ENCODE measurements at places on chromosomes 6 and 20.

DNA sequence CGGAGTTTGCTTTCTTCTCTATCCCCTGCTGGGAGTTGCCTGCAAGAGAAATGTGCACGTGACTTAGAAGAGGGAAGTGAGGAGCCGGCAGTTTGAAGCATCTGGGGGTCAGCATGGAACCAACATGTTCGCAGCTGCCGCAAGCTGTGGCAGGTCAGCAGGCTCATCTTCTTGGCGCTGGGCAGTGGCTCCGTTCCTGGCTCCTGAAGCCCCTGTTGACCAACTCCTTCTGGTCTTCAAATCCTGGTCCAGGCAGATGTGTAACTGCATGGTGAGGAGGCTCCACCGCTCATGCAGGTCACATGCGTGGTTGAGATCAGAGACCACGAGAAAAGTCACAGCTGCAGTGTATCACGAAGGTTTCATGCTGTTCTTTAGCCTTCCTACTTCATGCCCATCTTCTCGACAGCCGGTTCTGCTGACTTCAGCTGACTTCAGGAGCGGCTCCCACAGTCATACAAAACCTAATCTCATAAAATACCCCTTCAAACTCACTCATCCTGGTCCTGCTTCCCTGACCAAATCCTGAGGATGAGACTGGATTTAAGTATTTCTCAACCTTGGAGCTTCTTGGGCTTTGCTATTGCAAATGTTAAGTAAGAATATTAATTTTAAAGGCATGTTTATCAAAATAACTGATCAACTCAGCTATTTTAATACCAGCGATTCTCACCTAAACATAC is 44.9 kb upstream of the BCAS1 start:
- no peak for DNase-seq
- H3K36me3 ChIP-seq = no peaks in the 10 kb centered on the region
- H3K4me1 ChIP-seq = no peaks in the 10 kb centered on the region

- no peaks in the 10 kb centered on the region for H3K36me3 ChIP-seq
- H3K27me3 ChIP-seq = no peaks in the 10 kb centered on the region
- H3K27ac ChIP-seq = peak overlapping the region; percentile 95
- peak; percentile 60 for DNase-seq
Measured at GRCh38 chr20:36543184-36544133, 2.1 kb downstream of the MYL9 start.

GRCh38 chr6:158784505-158784904 is 34.7 kb downstream of the EZR start:
- no peaks in the 10 kb centered on the region for H3K4me1 ChIP-seq
- no peaks in the 10 kb centered on the region for H3K27me3 ChIP-seq
- no peak overlapping the region for H3K4me3 ChIP-seq
- H3K27ac ChIP-seq = no peak overlapping the region
- DNase-seq = no peak
- no peaks in the 10 kb centered on the region for H3K36me3 ChIP-seq

DNA sequence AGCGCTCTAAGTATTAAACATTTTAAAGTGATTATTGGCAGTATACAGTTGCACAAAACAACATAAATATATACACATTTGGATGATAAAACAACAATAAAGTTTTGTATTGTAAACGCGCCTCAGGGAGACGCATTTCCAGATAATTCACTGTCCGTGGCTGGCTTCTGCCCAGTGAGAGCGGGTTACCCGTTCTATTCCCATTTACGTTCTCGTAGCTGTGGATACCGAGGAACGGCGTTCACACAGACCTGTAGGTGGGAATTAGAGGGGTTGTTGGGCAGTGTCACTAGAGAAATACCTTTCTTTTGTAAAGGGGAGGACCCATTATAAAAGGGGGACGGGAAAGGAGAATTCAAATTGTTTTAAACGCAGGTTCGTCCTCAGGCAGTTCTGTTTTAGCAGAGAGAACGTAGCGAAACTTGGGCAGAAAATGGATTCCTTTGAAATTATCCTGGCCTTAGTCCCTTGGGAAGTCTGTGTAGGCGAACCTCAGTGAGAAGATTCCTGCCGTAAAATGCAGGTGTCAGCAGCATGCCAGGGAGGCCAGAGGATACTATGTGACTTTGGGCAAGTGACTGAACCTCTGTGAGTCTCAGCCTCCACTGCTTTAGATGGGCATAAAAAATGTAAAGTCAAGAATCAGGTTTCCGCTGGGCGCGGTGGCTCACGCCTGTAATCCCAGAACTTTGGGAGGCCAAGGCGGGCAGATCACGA is 756 bp downstream of the MTG2 start:
- H3K36me3 ChIP-seq = no peaks in the 10 kb centered on the region
- H3K4me1 ChIP-seq = peaks cover 7% of the 10 kb centered on the region
- peak overlapping the region; percentile 91 for H3K27ac ChIP-seq
- no peaks in the 10 kb centered on the region for H3K27me3 ChIP-seq
- H3K4me3 ChIP-seq = peak overlapping the region; percentile 71
- DNase-seq = no peak

DNA sequence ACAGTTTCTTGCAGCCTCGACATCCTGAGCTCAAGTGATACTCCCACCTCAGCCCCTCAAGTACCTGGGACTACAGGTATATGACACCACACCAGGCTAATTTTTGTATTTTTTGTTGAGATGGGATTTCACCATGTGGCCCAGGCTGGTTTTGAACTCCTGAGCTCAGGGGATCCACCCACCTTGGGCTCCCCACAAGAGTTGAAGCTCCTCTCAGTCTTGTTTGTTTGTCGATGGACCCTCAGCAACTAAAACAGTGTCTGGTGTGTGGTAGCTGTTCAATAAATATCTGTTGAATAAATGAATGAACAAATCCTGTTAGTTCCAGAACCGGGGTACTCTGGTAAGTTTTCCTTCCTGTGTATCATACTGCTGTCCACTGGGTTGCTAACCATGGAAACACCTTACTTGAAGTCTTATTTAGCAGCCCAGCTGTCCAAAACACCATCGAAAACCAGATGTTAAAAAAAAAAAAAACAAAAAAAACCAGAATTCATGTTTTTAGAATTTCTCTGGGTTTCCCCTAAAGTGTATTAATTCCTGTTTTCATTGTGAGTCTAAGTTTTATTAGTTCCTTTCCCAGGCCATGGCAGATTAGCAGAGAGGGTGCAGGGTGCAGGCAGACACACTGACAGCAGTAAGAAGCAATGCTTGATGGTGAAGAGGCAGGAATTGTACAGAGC is 7.8 kb upstream of the EZR start:
- H3K27ac ChIP-seq = no peak overlapping the region
- no peaks in the 10 kb centered on the region for H3K27me3 ChIP-seq
- no peaks in the 10 kb centered on the region for H3K4me1 ChIP-seq
- H3K36me3 ChIP-seq = no peaks in the 10 kb centered on the region

DNA sequence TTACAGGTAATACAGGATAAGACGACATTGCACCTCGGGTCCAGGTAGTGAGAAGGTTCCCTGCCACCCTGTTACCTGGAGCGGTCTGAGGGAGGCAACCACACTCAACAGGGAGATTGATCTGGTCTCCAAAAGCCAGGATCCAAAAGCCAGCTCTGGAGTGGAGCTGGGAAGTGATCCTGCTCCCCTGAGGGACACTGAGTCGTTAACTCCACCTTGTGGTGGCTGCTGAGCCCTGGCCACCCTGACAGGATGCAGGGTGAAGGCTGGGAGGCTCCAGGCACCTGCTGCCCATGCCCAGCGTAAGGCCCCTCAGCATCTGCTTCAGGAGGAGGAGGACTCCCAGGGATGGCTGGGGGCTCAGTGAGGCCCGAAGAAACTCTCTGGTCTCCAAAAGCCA is 38.7 kb upstream of the SLC22A2 start:
- H3K4me1 ChIP-seq = no peaks in the 10 kb centered on the region
- no peaks in the 10 kb centered on the region for H3K27me3 ChIP-seq
- H3K36me3 ChIP-seq = no peaks in the 10 kb centered on the region
- H3K27ac ChIP-seq = no peak overlapping the region
- no peak for DNase-seq

DNA sequence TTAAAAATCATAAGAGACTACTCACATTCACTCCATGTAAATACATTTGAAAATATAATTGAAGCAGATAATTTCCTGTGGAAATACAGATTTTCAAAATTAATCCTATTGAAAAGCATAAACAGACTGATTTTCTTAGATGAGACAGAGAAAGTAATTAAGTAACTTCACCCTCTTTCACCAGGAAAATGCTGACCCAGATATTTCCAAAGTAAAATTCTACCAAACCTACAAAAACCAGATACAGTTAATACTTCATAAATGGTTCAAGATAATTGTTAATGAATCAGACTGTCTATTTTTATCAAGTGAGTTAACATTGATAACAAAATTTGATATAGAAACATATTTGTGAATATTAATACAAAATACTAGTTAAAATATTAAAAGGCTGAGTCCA is 233.5 kb upstream of the KHDRBS2 start:
- no peaks in the 10 kb centered on the region for H3K27me3 ChIP-seq
- no peaks in the 10 kb centered on the region for H3K36me3 ChIP-seq
- H3K4me3 ChIP-seq = no peak overlapping the region
- no peak for DNase-seq
- no peaks in the 10 kb centered on the region for H3K4me1 ChIP-seq
- H3K27ac ChIP-seq = no peak overlapping the region

- H3K27me3 ChIP-seq = no peaks in the 10 kb centered on the region
- no peak overlapping the region for H3K27ac ChIP-seq
- DNase-seq = no peak
- no peaks in the 10 kb centered on the region for H3K4me1 ChIP-seq
Measured at GRCh38 chr6:52564856-52565255, 12.0 kb downstream of the TRAM2 start.

DNA sequence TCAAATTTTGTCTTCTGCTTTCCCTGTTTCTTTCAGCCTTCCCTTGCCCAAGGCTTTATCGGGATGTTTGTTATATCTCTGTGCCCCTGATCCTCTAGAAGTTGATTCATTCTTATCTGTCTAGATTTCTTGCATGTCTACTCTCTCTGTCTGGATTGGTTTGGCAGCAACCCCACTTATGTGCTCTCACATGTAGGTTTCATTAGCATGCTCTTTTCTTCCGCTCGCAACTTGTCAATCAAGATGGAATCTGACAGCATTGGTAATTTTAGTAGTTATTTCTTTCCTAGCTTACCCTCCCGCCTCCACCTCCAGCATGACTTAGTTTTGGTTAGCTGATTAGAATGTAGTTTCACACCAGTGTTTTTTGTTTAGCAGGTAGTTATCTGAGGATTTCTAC is 39.3 kb downstream of the LRRC1 start:
- DNase-seq = no peak
- no peaks in the 10 kb centered on the region for H3K27me3 ChIP-seq
- H3K4me3 ChIP-seq = no peak overlapping the region
- H3K4me1 ChIP-seq = no peaks in the 10 kb centered on the region
- no peaks in the 10 kb centered on the region for H3K36me3 ChIP-seq

DNA sequence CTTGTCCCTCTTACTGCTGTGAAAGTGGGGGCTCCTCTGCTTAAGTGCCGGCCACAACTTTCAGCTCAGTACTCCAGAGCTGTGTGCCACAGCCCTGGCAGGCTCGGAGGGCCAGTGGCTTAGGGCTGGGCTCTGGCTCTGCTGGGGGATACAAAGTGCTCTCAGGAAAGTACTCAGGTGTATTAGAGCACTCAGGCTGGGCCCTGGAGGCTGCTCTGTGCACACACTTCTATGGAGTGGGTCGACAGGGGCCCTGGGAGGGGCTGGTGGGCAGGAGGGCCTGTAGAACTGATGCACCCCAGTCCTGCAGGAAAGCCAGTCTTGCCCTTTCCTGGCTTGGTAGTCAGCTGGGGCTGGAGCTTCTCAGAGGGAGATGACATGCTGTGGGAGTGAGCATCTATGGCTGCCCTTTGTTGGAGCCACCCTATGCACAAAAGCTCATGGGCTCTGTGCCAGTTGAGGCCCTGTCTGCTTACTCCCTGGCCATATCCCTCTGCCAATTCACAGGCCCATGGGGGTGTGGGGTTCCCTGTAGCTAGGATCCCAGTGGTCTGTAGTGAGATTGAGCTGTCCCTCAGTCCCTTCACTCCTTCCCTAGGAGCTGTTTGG is 22.0 kb downstream of the CENPW start:
- DNase-seq = no peak
- no peaks in the 10 kb centered on the region for H3K36me3 ChIP-seq
- H3K27ac ChIP-seq = no peak overlapping the region
- no peaks in the 10 kb centered on the region for H3K4me1 ChIP-seq

- H3K4me1 ChIP-seq = no peaks in the 10 kb centered on the region
- DNase-seq = no peak
- peaks cover 17% of the 10 kb centered on the region for H3K27me3 ChIP-seq
- no peaks in the 10 kb centered on the region for H3K36me3 ChIP-seq
Measured at GRCh38 chr20:48467622-48468021, 360.2 kb downstream of the PREX1 start.

DNA sequence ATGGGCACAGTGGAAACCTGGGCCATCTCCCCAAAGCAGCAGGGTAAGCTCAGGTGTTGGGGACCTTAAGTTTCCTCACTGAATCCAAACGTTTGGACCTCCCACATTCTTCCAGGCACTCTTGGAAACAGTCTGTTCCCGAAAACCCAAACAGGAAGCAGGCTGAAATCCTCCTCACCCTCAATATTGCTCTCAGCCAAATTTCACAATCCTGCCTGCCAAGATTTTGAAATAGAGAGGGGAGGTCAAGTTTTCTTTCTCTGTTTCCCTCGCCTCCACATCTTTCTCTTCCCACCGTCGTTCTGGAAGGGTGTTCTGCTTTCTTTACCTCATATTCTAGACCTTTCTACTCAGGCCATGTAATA is 392.0 kb upstream of the SASH1 start:
- H3K36me3 ChIP-seq = no peaks in the 10 kb centered on the region
- peak overlapping the region; percentile 76 for H3K27ac ChIP-seq
- no peaks in the 10 kb centered on the region for H3K4me1 ChIP-seq
- no peaks in the 10 kb centered on the region for H3K27me3 ChIP-seq
- no peak overlapping the region for H3K4me3 ChIP-seq
